ENCODE measurements at places on chromosomes 5 and 9.

DNA sequence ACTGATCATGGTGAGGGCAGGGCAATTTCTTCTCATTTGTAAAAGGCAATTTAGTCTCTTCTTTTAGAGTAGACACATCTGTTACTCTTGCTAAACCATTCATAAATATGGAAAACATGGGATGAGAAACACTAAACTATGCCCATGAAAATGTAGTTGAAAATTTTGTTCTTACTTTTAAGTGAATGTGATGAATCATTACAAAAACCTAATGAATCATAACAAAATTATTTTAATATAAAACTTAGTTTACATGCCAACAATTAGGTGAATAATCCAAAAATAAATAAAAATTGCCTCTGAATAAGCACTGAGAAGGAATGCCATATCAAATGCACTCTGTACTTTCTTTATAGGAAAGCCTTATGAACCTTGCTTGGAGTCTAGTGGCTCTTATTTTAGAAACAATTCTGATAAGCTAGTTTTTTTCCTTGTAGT, 297.7 kb upstream of the EFNA5 start:
- DNase-seq = no peak

DNA sequence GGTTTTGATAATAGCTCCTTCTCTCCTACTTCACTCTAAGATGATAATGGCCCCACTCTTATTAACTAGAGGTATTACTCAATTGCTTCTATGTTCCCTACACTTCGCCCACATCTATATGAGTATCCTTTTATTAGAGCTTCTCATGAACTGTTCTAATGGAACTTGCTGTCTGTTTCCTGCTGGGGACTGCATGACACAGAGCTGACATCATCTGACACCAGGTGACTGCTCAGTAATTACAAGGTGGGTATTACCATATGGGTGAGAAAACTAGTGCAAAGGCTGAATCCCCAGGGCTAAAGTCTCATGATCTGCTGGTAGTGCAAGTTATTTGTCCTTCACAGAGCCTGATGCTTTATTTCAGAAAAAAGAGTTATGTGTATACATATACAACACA, 146.2 kb upstream of the PLCXD3 start:
- DNase-seq = no peak

GRCh38 chr9:16075696-16076095, 522.9 kb downstream of the CCDC171 start:
- DNase-seq = no peak

DNA sequence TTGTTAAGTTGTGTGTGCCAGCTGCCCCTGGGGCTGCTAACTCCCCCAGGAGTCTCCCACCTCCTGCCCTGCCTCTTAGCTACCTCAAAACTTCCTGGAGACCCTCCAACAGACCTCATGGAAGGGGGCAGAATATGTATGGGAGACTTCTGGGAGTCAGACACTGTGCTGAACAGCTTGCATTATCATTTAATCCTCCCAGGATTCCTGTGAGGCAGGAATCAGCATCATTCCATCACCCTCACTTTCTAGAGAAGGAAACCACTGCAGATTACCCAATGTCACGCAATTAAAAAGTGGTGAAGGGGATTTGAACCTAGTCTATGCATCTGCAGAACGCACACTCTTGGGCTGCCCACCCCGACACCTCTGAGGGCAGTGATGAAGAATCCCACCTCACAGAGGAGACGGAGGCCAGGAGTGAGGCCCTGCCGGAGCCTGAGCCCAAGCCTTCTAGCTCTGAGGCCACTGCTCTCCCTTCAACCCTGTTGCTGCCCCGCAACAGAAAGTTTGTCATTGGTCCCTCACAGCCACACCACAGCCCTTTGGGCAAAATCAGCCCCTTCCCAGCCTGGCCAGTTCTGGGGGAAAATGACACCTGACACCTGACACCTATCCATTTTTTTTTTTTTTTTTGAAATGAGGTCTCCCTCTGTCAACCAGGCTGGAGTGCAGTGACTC, 30.3 kb upstream of the IL17B start:
- no peak for DNase-seq

- peak; percentile 83 for DNase-seq
Observed at GRCh38 chr9:127388037-127388855, 8.7 kb upstream of the SLC2A8 start.

GRCh38 chr5:160702934-160703333, 149.1 kb downstream of the ATP10B start:
- DNase-seq = no peak

- DNase-seq = no peak
Observed at GRCh38 chr5:40787986-40788385, 10.2 kb downstream of the PRKAA1 start.

- no peak for DNase-seq
Observed at GRCh38 chr9:87494970-87495471, 2.6 kb upstream of the DAPK1 start.

DNA sequence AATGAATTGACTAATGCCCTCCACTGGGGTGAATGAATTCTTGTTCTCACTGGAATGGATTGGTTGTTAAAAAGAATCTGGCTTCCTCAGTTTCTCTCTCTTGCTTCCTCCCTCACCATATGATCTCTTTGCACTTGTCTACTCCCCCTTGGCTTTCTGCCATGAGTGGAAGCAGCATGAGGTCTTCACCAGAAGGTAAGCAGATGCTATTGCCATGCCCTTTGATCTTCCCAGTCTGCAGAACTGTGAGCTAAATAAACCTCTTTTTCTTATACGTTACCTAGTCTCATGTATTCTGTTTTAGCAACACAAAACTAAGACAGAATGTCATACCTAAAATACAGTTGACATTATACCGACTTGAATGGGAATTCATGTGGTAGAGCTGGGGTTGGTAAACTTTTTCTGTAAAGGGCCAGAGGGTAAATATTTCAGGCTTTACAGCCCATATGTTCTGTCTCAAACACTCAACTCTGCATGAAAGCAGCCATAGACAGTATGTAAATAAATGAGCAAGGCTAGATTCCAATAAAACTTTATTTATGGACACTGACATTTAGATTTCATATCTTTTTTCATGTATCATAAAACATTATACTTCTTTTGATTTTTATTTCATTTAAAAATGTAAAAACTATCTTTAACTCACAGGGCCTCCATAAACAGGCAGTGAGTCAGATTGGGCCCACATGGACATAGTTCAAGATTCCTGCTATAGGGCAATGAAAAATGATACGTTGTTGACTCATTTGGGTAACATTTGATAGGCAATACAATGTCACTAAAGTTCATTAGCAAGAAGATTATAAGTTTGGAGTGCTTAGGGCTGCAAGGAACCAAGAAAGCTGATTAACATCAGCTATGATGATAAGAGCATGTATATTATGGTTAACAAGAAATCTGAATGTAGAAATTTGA, 79.4 kb upstream of the TLE4 start:
- no peak for DNase-seq

DNA sequence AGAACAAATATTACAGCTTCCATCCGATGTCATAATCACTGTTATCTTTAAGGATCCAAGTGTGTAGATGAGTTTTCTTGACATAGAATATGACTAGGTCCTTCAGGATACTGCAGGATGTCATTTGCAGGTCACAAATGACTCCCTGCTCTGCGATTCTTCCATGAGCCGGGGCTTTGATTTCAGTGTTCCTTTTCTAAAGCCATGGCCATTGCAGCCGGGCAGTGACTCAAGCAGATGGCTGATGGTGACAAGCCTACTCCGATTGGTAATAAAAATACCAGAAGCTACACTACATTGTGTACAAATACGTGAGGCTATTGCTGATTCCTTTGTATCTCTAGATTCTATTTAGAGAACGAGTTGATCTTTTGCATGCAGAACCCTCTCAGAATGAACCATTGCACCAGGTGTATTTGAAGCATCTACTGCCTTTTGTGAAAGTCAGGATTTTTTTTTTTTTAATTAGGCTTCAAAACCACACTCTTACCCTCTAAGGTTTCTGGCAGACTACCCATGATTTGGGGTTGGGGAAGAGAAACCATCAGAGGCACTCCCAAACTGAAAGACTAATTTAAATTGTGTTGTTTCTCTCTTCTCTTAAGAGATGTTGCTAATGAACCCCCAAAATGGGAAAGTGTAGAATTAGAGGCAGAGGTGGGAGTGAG, 271.0 kb upstream of the ADRA1B start:
- DNase-seq = no peak

- DNase-seq = no peak
Observed at GRCh38 chr5:110161162-110161561, 471.4 kb downstream of the MAN2A1 start.

GRCh38 chr5:153792305-153792704, 246.4 kb downstream of the FAM114A2 start:
- DNase-seq = no peak

DNA sequence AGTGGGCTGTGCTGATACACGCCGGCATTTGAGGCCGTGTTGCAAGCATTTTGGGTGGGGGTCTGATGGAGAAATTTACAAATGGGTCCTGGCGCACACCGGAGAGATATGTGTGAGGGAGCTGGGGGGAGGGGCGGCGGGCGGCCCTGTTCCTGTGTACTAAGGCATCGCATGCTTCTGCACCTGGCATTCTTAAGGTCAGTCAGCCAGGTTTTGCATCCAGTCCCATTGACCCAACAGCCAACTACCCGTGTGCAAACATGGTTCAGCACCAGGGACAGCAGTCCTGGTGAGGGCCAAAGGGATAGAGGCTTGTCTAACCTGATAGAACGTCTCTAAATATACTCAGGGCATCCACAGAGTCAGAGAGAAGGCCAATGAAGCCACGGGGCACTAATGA, 839 bp downstream of the GABRG2 start:
- DNase-seq = no peak

- no peak for DNase-seq
Observed at GRCh38 chr5:52015760-52016159, 632.5 kb downstream of the ISL1 start.

DNA sequence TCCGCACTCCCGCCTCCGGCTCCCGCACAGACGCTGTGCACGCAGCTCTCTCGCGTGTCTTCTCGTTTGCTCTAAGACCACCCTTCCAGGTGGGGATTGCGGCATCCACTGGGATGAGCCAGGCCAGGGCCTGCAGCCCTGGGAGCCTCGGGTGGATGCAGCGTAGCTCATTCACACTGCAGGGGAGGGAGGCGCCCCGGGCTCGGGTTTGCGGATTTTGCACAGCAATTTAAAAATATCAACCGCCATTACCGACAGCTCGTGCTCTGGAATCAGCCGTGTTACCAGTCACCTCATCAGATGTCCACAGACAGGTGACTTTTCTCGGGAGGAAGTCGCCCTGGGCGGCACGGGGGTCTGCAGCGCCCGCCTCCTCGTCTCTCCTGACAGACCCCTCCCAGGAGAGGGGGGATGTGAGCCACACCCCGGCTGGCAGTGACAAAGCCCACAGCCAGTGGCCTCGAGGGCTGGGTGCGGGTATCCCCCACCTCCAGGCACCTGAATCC, 20.8 kb upstream of the SLC6A3 start:
- DNase-seq = no peak
